ENCODE measurements at places on chromosomes 3 and 15.

- DNase-seq = no peak
These were observed 14.2 kb downstream of the KIF7 start for GRCh38 chr15:89641053-89641452.

- peak; percentile 18 for DNase-seq
These were observed 131.1 kb downstream of the ADAMTSL3 start for GRCh38 chr15:83784975-83785374.

DNA sequence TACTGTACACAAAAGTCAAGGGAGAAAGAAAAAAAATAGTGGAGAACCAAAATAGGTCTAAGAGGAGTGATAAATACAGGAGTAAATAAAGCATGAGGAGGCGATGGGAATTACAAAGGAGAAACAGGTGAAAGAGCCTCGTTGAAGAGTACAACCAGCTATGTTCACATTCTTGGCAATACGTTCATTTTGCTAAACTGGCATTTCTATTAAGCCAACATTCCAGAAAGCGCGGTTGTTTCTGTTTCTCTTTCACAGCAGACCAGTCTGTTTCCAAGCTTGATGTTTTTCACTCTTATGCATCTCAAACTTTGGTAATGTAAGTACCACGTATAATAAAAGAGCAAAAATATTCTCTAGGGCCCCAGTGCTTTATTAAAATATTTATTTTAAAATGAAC, 74.5 kb downstream of the NSUN3 start:
- no peak for DNase-seq

GRCh38 chr3:23926736-23927135, 9.8 kb downstream of the RPL15 start:
- DNase-seq = no peak

DNA sequence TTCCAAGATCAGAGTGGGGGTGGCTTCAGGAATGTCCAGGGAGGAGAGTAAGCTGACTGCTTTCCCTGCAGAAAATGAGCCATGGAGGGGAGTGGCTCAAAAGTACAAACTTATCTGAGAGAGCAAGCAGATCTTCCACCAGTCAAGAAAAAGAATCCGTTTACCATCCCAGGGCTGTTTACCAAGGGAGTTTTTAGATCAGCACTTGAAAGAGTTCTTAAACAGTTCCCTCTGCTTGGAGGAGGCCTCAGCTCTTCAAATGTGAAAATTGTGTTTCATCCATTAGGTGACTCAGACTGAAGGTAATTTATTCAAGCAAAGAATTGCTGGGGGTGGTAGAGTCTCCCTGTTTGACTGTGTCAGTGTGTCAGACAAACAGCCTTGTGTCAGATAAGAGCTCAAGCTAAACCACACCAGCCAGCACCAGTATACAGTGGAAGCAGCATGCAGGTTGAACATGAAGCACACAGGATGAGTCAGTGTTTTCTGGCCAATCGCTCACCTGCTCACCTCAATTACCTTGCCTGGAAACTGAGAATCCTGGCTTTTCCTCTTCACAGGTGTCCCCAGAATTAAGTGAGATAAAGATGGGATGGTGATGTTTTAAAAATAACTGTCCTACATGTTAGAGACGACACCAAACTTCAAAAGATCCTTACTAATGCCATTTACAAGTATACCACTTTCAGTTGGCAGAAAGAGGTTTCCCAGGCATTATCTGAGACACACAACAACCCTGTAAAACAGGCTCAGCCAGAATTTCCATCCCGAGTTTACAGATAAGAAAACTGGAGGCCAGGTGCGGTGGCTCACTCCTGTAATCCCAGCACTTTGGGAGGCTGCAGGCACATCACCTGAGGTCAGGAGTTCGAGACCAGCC, 21.7 kb downstream of the SH3BP5 start:
- no peak for DNase-seq

Data from fibroblast of skin of left quadriceps (primary cell).